Left cardiac atrium (tissue), 4 donors: ENCODE measurements at places on chromosomes 12 and 14. TPM values are rescaled to one million over a fixed set of nuclear protein-coding genes. Genes with fewer than 3 reads are reported as not detected.

DNA sequence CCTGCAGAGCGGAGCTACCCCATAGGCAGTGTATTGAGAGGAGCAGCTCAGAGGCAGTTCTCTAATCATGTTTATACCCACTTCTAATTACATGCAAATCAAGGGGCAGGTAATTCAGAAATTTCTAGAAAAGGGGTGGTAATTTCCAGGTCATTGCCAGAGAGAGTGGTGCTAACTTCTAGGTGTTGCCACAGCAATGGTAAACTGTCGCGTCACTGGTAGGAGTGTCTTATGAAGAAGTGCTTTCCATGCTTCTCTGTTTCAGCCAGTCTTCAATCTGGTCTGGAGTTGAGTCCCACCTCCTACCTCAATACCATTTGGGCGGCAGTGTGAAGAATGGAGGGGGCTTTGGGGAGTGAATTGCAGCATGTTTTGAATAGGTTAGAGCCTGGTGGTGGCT, 8.5 kb upstream of the AMN1 start:
- DNase-seq: no peak

Gene MYO1A
- total RNA-seq: 0.13 TPM

DNA sequence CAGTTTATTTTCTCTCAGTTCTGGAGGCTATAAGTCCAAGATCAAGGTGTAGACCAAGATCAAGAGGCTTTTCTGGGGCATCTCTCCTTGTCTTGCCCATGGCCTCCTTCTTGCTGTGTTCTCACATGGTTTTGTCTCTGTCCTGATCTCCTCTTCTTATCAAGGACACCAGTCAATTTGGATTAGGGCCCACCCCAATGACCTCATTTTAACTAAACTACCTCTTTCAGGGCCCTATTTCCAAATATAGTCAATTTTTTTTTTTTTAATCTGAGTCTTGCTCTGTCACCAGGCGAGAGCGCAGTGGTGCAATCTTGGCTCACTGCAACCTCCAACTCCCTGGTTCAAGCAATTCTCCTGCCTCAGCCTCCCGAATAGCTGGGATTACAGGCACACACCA, 50.8 kb downstream of the TSHR start:
- DNase-seq: no peak

- no peak for DNase-seq
Observed at GRCh38 chr14:87017335-87017734, 975.6 kb downstream of the GALC start.

DNA sequence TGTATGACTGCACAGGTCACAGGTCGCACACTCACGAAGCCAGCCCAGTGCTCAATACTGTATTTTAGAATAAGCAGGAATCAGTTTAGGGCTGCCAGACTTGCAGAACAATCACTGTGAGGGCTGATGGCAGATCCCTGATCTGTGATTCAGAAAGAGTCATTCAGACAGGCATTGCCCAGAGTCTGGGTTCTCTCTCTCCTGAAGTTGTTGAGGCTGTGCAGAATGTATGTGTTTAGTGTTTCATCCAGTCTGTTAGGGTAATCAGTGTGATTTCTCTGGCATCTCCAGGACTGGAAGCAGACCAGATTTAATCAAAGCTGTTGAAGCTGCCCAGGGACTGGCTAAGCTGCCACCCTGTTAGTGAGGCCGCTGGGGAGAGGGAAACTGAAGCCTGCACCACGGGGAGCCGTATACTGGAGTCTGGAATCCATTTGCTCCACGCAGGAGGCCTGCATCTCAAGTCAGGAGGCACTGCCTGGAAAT, 69.3 kb downstream of the ETV6 start:
- DNase-seq: no peak

Gene OR4K1
- not detected for total RNA-seq

DNA sequence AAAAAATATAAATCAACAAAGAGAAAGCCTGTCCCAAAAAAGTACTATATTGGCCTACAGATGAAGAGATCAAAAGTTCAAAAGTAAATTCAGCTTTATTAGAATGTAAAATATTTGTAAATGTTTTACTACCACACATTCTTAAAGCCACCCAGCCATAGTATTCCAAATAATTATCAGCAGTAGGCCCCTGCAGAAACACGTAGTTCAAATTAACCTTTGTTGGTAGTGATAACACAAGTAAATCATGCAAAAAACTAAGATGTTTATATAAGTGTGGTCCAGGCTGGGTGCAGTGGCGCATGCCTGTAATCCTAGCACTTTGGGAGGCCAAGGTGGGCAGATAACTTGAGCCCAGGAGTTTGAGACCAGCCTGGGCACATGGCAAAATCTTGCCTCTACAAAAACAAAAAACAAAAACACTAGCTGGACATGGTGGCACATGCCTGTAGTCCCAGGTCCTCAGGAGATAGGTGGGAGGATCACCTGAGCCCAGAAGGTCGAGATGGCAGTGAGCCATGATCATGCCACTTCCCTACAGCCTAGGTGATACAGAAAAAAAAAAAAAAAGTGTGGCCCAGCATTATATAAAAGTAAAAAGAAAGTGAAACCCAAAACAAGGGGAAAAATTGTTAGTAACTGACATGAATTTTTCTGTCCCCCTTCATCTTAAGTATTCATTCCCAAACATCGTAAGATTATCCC, 17.9 kb downstream of the SPTLC2 start:
- no peak for DNase-seq

GRCh38 chr12:95859344-95859816, 628 bp downstream of the SNRPF start:
- DNase-seq: no peak
